ENCODE measurements at places on chromosomes 2 and 18. TPM values are rescaled to one million over a fixed set of nuclear protein-coding genes. Genes with fewer than 3 reads are reported as not detected.

DNA sequence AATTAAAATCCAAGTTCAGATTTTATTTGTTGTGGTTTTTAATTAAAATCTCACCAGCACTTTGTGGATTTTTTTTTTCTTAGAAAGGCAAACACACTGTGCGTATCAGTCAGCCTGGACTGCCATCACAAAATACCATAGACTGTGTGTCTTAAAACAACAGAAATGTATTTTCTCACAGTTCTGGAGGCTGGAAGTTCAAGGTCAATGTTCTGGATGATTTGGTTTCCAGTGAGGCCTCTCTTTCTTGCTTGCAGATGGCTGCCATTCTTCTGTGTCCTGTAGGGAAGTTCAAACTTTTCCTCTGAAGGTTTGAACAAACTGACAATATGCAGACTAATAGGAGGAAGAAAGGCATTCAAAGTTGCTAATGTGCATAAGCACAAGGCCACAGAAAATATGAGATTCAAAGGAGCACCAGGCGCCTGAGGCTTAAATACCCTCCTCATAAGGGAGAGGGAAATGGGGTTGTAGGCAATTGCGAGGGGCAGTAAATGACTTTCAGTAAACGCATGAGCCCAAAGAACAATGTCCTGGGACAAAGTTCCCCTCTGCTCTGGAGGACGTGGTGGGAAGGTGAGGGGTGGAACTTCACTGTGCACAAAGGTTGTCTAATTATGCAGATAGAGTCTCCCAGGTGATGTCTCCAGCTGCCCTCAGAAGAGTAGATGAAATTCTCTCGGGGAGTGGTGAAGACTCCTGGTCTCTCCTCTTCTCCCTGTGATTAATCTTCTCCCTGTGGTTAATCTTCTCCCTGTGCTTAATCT lies 26.5 kb upstream of the KCNF1 start:
- DNase-seq: no peak
- H3K27me3 ChIP-seq: peaks cover 6% of the 10 kb centered on the region
- H3K4me3 ChIP-seq: no peak overlapping the region
- H3K36me3 ChIP-seq: no peaks in the 10 kb centered on the region
- H3K27ac ChIP-seq: no peak overlapping the region

- no peaks in the 10 kb centered on the region for H3K4me1 ChIP-seq
- H3K36me3 ChIP-seq: no peaks in the 10 kb centered on the region
- peaks cover 14% of the 10 kb centered on the region for H3K27me3 ChIP-seq
- no peak overlapping the region for H3K27ac ChIP-seq
- DNase-seq: no peak
Observed at GRCh38 chr2:173720306-173720705, 244.9 kb downstream of the SP3 start.

Gene SNTG2
- not detected for total RNA-seq

- H3K4me1 ChIP-seq: no peaks in the 10 kb centered on the region
- H3K4me3 ChIP-seq: no peak overlapping the region
- no peaks in the 10 kb centered on the region for H3K36me3 ChIP-seq
- no peak for DNase-seq
- H3K27me3 ChIP-seq: no peaks in the 10 kb centered on the region
Observed at GRCh38 chr18:1652018-1652417, 747.3 kb downstream of the ADCYAP1 start.

Gene SRD5A2
- total RNA-seq: not detected

Gene OXER1
- total RNA-seq: not detected

- H3K27ac ChIP-seq: no peak overlapping the region
- peaks cover 31% of the 10 kb centered on the region for H3K27me3 ChIP-seq
- H3K36me3 ChIP-seq: peaks cover 2% of the 10 kb centered on the region
- no peak for DNase-seq
- peak overlapping the region; percentile 73 for H3K4me3 ChIP-seq
Observed at GRCh38 chr2:62506421-62506750, 391 bp upstream of the TMEM17 start.

DNA sequence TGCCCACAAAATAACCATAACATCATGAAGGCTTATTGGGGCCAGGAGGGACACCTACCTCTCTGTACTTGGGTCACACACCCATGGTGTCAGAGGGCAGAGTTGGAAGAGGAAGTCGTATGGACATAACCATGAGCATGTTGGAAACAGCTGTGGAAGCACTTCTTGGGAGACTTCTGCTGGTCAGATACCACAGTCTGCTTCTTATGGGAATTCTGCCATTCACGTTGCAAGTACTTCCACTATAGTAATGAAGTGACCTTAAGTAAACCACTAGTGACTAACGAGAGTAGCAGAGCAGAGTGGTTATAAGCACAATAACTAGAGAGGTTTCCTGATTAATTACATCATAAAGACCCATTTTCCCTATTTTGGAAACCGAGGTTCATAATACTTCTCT lies 61.1 kb upstream of the TFPI start:
- H3K27me3 ChIP-seq: no peaks in the 10 kb centered on the region
- no peak for DNase-seq
- no peak overlapping the region for H3K27ac ChIP-seq
- H3K4me1 ChIP-seq: no peaks in the 10 kb centered on the region
- no peaks in the 10 kb centered on the region for H3K36me3 ChIP-seq

DNA sequence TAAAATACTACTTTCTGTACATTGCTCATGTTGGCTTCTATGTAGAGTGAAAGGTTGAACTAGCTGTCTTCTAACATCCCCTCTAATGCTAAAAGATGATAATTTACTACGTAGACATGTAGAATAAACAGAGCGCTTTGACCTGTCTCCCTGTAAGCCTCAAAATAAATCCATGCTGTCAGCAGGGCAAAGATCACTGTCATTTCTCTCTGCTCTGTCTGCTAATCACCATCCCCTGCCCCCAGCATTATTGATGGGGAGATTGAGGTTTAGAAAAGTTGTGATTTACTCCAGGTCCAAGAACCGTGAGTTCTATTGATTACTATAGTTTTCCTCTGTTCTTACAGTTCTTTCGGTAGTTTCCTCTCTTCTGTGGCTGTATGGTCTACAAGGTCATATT lies 39.0 kb upstream of the GRHL1 start:
- H3K4me3 ChIP-seq: no peak overlapping the region
- no peak for DNase-seq
- H3K36me3 ChIP-seq: peaks cover 54% of the 10 kb centered on the region
- H3K4me1 ChIP-seq: peaks cover 12% of the 10 kb centered on the region
- H3K27ac ChIP-seq: no peak overlapping the region

DNA sequence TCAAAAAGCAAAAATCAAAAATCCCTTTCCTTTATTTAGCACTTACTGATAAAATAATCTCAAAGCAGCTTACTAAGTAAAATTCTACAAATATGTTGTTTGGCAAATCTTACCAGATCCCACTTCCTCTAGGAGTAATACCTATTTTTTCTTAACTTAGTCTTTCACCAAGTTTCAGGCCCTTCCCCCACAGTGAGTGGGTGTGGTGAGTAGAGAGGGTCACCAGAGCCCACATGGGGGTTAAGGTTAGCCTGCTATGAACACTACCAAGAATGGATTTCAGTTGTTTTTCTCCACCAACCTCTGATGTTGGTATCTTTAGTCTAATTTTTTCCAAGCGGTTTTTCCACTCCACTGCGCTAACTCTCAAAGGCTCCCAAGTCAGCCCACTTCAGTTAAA lies 23.2 kb downstream of the PIAS2 start:
- no peak for DNase-seq
- H3K27ac ChIP-seq: no peak overlapping the region
- H3K4me1 ChIP-seq: peaks cover 19% of the 10 kb centered on the region
- H3K36me3 ChIP-seq: peaks cover 27% of the 10 kb centered on the region

DNA sequence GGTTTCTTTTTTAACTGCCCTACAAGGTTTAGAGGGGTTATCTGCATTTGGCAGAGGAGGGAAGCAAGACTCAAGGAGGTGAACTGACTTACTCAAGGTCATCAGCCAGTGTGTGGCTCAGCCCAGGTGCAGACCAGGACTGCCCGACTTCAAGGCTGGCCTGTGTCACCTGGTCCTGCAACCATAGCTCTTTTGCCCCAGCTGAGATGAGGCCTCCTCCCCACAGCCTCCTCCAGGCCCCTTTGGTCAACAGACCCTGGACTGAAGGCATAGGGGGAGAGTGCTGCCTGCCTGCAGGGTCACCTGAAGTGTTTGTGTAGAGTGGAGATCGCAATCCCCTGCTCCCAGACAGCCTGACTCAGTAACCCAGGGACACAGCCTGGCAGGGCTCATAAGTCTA lies 168.5 kb upstream of the GLI2 start:
- H3K27me3 ChIP-seq: no peaks in the 10 kb centered on the region
- no peaks in the 10 kb centered on the region for H3K36me3 ChIP-seq
- no peak for DNase-seq
- no peaks in the 10 kb centered on the region for H3K4me1 ChIP-seq

DNA sequence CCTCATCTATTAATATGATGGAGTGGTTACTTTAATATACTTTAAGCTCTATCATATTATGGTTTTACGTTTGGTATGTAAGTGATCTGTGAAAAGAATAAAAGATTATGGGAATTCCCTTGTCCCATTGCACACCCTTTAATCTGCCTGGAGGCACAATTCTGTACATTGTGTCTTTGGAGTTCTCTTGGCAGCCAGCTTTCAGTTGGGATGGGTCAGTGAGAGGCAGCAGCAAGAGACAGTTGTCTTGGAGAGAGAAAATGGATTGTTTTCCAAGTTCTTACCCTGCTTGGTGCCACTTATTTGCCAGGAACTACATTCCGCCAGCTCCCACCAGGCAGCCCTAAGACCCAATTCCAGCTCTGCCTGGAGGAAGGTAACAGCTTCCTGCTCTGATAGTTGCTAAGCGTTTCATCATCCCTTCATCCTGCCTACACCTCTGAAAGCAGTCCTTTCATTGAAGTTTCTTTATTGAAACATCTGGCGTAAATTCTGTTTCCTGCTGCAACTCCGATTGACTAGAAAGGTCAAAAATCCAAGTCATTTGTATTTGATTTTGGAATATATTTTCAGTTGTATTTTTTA lies 365.2 kb downstream of the AKAIN1 start:
- H3K27me3 ChIP-seq: no peaks in the 10 kb centered on the region
- H3K36me3 ChIP-seq: no peaks in the 10 kb centered on the region
- H3K4me3 ChIP-seq: no peak overlapping the region
- no peaks in the 10 kb centered on the region for H3K4me1 ChIP-seq
- no peak overlapping the region for H3K27ac ChIP-seq

Gene FSHR
- total RNA-seq: not detected

- H3K4me1 ChIP-seq: peaks cover 9% of the 10 kb centered on the region
- H3K27me3 ChIP-seq: no peaks in the 10 kb centered on the region
- no peak for DNase-seq
- no peak overlapping the region for H3K27ac ChIP-seq
Observed at GRCh38 chr2:1544478-1545069, 131.3 kb downstream of the TPO start.

DNA sequence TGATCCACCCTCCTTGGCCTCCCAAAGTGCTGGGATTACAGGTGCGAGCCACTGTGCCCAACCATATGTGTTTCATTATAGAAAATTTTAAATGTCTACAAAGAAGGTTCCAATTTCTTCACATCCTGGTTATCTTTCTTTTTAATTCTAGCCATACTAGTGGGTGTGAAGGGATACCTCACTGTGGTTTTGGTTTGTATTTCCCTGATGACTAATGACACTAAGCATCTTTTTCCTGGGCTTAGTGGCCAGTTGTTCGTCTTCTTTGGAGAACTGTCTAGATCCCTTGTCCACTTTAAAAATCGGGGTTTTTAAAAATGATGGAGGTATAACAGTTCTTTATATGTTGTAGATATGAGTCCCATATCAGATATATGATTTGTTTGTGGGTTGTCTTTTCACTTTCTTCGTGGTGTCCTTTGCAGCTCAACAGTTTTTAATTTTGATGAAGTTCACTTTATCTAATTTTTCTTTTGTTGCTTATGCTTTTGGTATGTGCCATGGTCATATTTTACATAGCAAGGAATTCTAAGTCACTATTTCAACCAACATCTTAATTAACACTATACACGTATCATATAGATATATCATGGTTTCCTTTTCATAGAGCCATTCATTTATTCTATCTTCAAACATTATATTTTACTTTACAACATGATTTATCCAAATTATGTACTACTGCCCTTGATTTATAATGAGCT lies 135.0 kb upstream of the RIOK3 start:
- H3K4me1 ChIP-seq: peaks cover 37% of the 10 kb centered on the region
- H3K36me3 ChIP-seq: peaks cover 8% of the 10 kb centered on the region
- no peaks in the 10 kb centered on the region for H3K27me3 ChIP-seq
- no peak overlapping the region for H3K4me3 ChIP-seq
- H3K27ac ChIP-seq: no peak overlapping the region

- peaks cover 7% of the 10 kb centered on the region for H3K27me3 ChIP-seq
- no peak overlapping the region for H3K4me3 ChIP-seq
- no peak overlapping the region for H3K27ac ChIP-seq
- DNase-seq: no peak
Observed at GRCh38 chr2:207513551-207514257, 16.1 kb upstream of the CREB1 start.

All from activated CD4-positive, alpha-beta memory T cell treated with anti-CD3 and anti-CD28 coated beads, Interleukin-2, amount 10 ng/mL, durations not matched to agents 7 days and 5 days (primary cell).